ENCODE measurements at places on chromosomes 13 and 19.

DNA sequence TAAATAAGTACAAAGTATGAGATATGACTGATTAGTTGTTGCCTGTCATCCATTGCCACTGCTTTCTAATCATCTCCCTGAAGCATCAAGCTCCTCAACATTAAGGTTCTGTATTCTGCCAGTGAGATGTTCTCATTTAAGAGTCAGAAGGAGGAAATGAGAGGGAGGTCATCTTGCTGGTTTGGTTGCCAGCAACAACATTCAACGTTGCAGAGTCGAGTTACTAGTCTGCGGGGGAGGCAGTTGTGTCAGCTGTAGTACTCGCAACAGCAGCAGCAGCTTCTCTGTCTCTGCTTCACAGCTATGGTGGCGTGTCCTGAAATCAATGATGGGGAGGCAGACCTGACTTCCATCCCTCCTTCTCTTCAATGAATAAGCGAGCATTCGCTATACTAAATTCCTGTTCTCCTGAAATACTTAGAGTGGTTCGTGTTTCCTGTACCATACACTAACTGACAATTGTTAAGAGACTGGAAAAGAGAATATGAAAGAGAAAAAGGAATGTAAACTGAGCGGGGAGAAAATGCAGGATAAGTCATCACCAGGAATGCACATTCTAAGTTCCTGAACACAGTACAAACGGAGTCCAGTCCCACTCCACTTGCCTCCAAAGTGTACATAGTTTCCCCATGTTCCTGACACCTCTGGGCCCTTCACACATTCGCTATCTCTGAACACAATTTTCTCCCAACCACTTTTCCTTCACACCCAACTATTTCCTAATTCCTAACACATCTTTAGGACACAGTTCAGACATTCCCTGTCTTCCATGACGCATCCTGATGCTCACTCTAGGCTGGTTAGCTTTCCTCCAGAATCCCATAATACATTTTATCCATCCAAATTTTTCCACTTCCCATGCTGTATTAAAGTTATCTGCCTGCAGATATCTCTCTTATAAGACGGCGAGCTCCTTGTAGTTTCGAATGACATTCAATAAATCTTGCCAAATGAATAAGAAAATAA lies 263.0 kb downstream of the KLF12 start:
- no peak for DNase-seq

- peak; percentile 84 for DNase-seq
These were observed 4.2 kb upstream of the SPACA6 start for GRCh38 chr19:51688671-51689571.

- peak; percentile 82 for DNase-seq
These were observed 21.5 kb downstream of the EBPL start for GRCh38 chr13:49669735-49670309.

GRCh38 chr13:28654276-28654675 lies 4.7 kb upstream of the POMP start:
- no peak for DNase-seq

GRCh38 chr19:5156231-5156986 lies 184.2 kb downstream of the PTPRS start:
- peak; percentile 80 for DNase-seq

GRCh38 chr19:1884719-1885334 lies 469 bp downstream of the ABHD17A start:
- DNase-seq: peak; percentile 63

- no peak for DNase-seq
These were observed 102.4 kb upstream of the FRY start for GRCh38 chr13:31929031-31929770.

DNA sequence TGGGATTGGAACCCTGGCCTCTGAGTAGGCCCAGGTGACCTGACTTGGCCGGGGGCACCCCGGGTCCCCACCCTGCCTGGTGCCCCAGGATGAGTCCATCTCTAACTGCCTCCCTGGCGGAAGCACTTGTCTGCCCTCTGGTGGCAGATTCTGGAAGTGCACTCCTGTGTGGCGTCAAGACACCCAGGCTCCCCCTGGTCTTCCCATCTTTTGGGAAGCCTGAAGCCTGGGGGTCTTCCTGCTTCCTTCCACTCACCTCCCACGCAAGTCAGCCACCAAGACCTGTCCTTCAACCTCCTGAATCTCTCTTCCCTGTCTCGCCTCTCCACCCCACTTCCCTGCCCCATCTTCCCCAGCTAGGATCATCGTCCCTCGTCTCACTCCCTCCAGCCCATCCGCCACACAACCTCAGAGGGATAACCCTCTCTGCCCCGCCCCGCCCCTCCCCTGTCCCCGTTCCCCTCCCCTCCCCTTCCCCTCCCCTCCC lies 7.4 kb downstream of the RABAC1 start:
- peak; percentile 91 for DNase-seq

GRCh38 chr19:5880604-5881078 lies 10.3 kb upstream of the FUT5 start:
- DNase-seq: no peak

- peak; percentile 29 for DNase-seq
These were observed 1.1 kb downstream of the ZNF792 start for GRCh38 chr19:34962687-34963572.

- DNase-seq: no peak
These were observed 39.8 kb downstream of the TNFRSF19 start for GRCh38 chr13:23609874-23610576.

- DNase-seq: no peak
These were observed 2.4 kb downstream of the VASP start for GRCh38 chr19:45509692-45510015.

DNA sequence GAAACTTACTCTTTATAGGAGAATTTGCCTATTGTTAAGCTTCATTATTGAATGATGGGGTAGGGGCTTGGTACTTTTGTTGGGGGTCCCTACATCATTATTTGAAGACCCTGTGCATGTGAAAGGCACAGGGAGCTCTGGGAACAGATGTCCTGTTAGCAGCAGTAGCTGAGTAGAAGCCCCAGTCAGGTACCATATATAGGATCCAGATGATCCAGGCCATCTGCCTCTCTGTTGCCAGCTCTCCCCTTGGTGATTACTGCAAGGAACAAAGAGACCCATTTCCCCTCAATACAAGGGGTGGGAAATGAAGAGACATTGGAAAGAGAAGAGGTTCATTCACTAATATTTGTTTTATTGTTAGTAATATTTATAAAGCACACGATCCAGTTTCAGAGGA lies 4.4 kb upstream of the MTMR6 start:
- no peak for DNase-seq

- peak; percentile 95 for DNase-seq
These were observed 6.0 kb downstream of the TMIGD2 start for GRCh38 chr19:4295972-4296771.

DNA sequence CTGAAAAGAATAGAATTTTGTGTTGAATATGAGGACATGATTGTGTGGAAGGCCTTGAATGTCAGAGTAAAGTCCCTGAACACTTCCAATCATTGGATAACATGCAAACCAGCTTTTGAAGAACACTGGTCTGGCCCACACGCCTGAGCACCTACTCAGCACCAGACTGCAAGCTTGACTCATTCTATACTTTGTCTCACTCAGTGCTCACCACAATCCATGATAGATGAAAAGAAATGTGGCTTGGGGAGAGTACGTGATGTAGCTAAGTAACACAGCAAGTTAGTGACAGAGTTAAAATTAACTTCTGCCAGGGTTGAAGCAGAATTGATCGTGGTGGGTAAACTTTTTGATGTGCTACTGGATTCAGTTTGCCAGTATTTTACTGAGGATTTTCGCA lies 12.0 kb downstream of the DLEU7 start:
- DNase-seq: no peak

DNA sequence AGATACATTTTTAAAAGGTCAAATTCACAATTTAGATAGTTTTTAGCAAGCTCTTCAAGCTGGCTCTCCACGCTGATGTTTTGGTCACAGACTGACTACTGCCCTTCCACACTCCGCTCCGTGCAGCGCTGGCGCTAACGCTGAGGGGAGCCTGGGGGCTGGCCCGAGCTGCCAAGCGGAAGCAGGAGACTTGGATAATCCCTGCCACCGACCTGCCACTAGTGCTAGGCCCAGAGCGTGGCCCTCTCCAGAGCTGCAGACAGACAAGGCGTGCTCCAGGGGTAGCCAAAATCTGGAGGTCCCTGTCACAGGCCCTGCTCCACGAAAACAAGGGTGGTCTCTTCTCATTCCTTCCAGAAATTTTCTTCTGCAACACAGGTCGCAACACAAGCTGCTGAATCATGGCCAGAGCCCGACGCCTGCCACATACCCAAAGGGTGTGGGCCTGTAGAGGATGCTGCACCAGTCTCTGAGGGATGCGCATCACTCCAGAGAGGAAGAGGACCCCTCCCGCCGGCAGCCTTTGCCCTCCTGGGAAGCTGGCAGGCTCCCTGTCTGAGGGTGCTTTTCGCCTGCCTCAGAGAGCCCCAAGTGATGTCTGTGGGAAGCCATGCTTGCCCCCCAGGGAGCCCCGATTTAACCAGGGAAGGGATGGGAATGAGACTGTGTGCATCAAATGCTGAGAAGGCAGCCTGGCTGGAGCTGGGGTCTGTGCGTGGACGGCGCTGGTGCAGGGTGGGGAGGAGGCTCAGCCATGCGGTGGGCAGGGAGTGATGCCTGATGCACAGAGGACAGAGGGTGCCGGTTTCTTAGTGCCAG lies 21.6 kb downstream of the CAPS start:
- DNase-seq: no peak

- no peak for DNase-seq
These were observed 27.3 kb upstream of the MUC16 start for GRCh38 chr19:9037400-9038062.

- no peak for DNase-seq
These were observed 226.7 kb upstream of the IPO5 start for GRCh38 chr13:97726664-97727280.

DNA sequence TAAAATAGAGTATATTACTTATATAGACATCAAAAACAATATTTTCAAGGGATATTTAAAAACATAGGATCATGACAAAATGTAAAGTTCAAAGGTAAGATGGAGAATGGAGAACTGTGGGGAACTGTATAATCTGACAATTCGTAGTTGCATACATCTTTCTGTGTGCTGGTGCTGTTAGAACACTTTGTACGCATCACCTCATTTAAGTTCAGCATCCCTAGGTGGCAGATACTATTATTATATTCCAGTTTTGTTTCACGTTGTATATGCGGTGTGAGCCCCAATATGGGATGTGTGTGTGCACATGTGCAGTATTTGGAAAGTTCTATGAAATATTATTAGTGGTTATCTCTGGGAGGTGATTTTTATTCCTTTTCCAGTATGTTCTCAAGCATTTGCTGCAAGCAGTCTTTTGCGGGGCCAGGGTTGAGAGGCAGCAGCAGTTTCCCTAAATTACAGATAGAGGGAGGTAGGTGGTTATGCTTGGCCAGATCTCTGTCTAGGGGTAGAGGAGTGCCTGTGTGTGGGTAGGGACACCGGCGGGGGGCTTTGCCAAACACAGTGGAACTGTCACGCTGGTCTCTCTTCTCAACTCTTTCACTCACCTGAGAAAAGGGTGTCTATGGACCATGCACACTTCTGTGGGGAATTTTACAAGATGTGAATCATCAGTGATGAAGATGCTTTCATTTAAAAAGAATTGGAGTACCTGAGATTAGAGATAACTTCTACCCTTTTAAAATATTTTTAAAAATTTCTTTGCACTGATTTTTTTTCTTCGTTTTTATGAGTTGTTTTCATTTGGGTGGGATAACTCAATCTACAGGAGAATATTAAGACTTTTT lies 55.6 kb upstream of the ALOX5AP start:
- peak; percentile 64 for DNase-seq

DNA sequence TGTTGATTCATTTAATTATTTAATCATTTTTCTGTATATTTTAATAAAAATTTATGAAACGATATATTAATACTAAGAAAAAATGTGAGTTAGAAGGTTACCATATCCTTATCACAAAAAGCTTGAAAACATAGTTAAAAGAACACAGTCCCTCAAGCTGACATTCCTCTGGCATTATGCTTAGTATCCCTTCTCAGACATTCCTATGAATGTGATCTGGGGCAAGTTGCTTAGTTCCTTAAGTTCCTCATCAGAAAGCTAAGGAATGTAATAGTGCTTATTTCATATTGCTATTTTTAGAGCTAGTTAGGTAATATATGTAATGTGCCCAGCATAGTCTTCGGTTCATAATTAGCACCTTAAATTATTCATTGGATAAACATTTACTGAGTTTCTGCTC lies 122.8 kb downstream of the MTUS2 start:
- no peak for DNase-seq

DNA sequence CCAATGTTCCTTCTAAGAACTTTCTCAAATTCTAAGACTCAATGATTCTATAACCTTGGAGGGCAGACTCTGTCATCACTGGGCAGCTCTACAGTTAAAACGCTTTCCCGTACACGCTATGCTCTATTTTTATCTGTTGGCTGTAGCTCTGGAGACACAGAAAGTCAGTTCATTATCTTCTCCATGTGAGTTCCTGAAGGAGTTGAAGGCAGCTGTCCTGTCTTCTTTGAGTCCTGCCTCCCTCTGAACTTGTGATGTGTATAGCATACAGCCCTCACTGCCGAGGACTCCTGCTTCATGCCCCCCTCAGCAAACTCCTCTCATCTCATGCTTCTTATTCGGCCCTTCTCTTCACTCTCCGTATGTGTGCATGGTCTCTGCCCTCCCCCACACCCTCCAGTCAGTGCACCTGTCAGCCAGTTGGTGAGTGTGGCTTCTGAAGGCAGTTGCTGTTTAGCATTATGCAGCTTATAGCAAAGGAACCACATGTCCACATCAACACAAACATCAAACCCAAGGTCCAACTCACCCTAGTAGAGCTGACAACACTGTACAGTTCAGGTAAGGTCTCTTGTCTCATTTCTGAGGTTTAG lies 504.9 kb downstream of the DIAPH3 start:
- DNase-seq: no peak

DNA sequence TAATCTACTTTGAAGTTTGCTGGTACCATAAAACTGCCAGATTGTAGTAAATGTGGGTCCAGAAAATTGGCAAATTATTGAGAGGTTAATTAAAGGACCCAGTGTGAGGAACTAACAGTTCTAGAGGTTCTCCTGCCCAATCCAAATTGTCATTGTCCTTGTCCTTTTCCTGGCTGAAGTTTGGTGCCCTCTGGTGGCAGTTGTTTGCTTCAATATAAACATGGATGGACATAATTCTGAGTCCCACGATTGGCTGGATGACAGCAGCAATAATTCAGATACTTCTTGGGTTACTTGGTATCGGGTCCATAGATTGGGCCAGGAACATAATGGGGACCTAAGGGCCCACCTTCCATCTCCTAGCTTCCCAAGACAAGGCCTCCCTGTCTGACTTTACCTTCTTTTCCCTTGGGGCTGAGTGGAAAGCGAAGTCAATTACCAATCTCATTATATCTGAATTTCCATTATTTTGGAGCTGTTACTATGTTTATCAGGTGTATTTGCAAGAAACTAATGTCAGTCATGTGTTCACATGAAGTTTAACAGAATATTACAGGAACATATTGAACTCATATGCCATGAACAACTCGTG lies 33.8 kb upstream of the GARRE1 start:
- DNase-seq: peak; percentile 62

GRCh38 chr19:46271481-46272197 lies 25.2 kb upstream of the HIF3A start:
- DNase-seq: no peak

Measured in D341Med (cell line).